ENCODE measurements at places on chromosomes 1 and 21.

- DNase-seq = no peak
Measured at GRCh38 chr1:178688244-178688643, 36.8 kb upstream of the RALGPS2 start.

DNA sequence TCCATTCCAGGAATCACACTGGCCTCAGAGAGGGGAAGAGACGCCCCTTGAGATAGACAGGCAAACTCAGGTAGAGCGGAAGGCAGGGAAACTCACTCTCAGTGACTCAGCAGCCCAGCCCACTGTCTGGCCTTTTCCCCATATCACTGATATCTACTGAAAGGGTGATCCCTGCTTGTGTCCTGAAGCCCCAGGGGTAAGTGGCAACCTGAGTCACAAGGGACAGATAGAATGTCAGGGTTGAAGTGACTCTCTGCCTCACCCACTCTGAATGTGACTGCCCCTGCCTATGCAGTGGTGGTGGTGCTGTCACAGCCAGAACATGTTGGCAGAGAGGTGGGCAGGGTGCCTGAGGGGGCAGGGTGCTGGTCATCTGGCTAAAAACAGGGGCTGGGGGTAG, 157.5 kb upstream of the FGGY start:
- DNase-seq = no peak

DNA sequence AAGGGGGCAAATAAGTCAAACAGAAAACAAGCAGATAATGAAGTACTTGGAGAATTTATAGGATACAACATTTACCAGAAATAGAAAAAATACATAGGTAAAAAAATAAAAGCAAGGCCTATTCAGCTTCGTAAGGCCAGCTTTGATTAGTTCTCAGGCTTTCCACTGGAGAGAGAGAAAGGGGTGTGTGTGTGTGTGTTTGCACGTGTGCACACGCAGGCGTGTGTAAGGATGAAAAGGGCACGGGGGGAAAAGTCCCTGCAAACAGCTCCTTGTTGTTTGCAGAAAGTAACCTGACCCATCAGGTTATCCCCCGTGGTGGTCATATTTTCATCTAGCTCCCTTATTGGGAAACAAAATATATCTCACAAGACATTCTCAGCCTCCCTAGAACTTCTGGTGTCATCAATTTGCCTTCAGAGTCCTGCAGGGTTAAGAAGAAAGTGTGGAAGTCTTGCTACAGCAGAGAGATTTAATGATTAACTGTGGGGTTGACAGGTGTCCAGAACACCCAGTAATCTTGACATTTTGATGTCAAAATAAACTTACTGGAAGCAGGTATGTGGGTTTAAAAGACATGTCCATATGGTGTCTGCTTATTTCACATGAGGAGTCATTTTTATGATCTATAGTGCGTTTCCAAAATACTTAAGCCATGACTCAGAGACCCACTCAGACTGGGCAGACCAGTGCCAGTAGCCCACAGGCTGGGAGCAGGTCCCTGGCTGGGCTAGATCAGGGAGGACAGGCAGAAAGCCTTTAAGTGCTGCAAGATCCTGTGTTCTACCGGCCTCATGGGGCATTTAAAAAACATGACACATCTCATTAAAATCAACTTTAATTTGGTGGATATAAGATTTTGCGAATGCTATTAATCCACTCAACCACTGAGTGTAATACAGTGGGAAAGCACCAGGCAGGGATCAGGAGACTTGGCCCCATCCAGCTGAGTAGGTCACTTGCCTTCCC, 487.6 kb upstream of the CAMK1G start:
- DNase-seq = no peak

GRCh38 chr1:22585471-22585870, 22.2 kb downstream of the EPHA8 start:
- DNase-seq = no peak

GRCh38 chr1:241156231-241156965, 200.6 kb downstream of the RGS7 start:
- no peak for DNase-seq

DNA sequence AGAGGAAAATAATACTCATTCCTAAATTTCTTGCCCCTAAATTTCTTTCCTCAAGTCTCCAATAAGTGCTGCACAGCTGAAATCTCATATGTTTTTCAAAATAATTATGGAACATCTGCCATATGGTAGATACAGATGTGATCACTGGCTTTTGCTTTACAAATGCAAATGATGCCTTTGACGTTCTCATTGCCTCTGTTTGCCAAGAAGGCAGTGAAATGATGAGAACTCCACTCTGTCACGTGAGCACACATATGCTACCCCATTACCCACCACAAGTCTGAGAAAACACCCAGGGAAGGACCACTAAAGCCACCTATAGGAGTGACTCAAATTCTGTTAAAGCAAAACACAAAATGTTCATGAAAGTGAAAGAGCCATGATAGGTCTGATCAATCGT, 43.9 kb downstream of the DSCAM start:
- no peak for DNase-seq

DNA sequence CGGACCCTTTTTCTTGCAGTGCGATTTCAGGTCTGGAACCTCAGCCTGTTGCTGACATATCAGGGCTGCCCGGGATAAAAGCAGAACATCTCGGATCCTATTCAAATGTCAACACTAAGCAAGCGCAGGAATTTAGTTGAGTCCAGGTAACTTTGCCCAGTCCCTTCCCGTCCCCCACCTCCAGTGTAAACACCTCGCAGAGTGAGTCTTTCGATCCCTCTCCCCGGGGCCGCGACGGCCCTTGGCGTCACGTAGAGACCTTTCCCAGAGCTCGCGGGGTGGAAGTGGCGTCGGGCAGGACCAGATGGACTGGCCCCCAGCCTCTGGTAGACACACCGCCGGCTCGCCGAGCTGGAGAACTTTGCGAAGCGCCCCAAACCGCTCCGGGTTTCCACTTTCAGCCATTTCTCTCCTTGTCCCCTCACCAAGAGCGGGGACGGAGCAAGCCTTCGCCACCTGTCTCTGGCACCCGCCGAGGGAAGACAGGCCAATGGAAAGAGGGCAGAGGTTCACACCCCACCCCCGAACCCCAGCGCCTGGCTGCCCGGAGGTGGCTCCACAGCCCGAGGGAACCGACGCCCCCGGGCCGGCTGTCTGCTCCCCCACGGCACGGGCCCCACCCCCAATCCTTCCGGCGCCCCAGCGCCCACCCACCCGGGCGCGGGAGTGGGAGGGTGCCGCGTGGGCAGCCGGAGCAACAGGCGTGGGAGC, 570 bp downstream of the KCND3 start:
- DNase-seq = no peak

- no peak for DNase-seq
Measured at GRCh38 chr1:66532798-66533783, 862 bp upstream of the SGIP1 start.

GRCh38 chr1:59071289-59071688, 225.6 kb upstream of the FGGY start:
- DNase-seq = no peak

DNA sequence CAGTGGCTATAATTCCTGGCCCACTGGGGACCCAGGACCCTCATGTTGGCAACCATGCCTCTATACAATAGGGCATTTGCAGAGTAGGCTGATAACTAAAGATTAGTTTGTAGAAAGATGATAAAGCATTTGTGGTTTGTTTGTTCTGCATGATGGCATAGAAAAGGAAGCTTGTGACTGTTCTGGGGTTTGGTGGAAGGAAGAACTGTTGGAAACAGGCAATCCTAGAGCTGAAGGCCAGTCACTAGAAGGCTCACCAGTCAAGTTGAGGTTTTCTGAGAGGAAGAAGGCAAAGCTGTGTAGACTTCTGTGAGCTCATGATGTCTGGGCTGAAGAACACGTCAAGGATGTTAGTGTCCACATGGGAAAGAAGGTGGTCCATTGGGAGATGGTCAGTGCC, 140.3 kb upstream of the VANGL1 start:
- DNase-seq = no peak

- no peak for DNase-seq
Measured at GRCh38 chr1:109985247-109986053, 885 bp downstream of the AHCYL1 start.

- no peak for DNase-seq
Measured at GRCh38 chr1:154741741-154742495, 128.2 kb downstream of the KCNN3 start.

DNA sequence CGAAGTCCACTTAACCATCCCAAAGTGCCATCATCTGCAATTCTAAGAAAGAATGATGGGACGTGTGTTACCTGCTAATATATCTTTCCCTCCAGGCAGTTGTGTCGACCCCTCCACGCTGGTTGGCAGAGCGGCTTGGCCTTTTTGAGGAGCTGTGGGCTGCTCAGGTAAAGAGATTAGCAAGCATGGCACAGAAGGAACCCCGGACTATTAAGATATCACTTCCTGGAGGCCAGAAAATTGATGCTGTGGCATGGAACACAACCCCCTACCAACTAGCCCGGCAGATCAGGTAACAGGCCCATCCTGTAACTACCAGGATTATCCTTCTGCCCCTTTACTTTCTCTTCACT, 520 bp downstream of the TARS2 start:
- DNase-seq = no peak

- no peak for DNase-seq
Measured at GRCh38 chr1:111906816-111907215, 82.7 kb downstream of the KCND3 start.

DNA sequence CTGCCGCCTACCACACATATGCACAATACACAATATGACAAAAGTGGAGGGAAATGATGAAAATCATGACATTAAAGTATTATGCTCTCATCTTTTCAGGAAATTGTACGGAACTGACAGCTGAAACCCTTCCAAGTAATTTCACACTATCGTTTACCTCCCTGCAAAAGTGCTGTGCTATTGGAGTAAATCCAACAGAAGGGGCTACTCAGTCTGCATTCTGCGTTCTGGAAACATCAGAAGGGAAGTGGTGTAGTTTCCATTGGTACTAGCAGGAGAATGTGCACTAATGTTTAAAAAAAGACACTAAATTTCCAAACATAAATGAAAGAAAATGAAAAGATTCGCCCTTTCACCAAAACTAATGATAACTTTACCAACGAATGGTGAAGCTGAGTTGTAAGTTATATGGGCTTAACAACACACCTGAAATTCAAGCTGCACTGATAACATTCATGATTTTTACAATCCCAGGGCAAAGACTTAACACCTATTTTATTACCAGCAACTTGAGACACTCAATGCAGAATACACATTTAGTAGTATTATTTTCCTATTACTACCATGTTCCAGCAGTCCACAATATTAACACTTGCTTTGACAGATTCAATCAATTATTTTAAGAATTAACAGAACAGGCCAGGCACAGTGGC, 3.2 kb downstream of the DENND1B start:
- no peak for DNase-seq

DNA sequence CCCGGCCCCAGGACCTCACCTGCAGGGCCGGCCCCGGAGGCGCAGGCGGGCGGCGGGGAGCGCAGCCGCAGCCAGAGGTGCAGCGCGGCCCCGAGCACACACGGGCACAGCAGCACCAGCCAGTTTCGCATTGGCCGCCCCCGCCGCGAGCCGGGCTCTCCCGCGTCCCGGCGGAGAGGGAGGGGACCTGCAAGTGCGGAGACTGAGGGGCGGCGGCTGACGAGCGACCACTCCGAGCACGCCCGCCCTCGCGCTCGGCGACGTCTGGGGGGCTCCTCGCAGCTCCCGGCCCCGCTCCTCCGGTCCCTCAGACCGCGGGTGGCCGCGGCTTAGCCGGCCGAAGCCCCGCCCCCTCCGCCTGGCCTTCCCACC, at the start of gene B3GALNT2:
TSS of gene B3GALNT2 (minus strand) at position 331 of the 372 bp plus-strand sequence. CDS start at position 131, 200 bp downstream.
- no peak for DNase-seq
